ENCODE measurements at places on chromosomes 1 and 21.

GRCh38 chr1:33328817-33329216 lies 7.9 kb upstream of the A3GALT2 start:
- no peak for DNase-seq

DNA sequence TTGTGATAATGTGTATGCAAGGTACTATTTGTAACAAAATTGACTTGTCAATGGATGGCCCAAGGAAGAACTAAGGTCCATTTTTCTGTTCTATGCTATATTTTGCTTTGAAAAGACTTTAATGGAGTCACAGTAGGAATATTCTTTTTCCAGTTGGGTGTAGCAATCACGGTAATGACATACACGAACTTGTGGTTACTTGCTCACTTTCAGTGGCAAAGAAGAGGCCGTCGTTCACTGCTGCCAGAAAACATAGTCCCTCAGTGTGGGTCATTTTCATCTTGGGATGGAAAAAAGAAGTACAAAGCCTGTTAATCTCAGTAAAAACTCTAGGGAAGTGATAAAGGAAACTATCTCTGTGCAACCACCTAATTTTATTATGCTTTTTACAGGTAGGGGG lies 47.8 kb upstream of the LAMC2 start:
- DNase-seq = no peak

DNA sequence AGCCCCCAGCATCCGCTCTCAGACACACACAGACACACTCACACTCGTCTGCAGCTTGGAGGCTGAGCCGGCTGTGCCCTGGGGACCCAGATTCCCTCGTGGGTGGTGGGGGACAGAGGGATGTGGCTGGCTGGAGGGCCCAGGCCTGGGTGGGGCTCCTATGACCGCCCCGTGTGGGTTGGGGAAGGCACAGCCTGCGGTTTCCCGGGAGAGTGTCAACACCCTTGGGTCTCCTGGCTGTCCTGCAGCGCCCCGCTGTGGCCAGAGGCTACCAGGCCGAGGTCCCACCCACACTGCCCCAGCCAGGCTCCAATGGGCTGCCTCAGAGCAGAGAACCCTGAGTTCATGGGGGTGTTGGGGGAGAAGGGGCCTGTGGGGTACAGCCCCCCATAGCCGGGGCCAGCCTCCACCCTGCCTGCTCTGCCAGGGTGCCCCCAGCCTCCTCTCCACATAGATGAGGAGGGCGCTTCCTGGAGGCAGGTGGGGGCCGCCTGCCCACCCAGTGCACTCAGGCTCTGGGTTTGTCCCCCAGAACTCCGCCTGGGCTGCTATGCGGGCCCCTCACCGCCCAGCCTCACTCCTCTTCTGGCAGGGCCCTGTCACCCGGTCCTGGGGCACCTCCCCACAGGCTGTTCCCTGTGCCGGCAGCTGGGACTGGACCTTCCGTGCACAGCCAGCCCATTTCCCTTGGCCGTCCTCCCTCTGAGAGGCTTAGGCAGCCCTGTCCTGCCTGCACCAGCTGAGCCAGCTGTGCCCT lies at the start of gene TTC34:
TSS of gene TTC34 (minus strand) at position 159 of the 757 bp plus-strand sequence. CDS start 866 bp downstream, outside the sequence.
- peak; percentile 31 for DNase-seq

DNA sequence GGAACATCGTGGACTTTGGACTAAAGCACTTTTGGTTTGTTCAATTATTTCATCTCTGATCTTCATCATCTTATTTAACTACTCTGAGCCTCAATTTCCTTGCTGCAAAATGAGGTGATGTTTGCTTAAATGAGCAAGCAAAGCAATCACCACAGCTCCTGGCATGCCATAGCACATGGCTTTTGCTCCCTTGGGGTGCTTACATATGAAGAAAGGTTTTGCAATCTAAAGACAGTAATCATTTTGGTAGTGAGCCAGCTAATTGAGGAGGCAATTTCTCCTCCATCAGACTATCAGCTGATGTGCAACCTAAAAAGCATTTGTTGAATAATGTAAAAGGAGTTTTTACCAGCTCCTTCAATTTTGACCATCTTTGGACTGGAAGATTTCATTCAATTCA lies 68.8 kb upstream of the KCNJ15 start:
- DNase-seq = no peak

DNA sequence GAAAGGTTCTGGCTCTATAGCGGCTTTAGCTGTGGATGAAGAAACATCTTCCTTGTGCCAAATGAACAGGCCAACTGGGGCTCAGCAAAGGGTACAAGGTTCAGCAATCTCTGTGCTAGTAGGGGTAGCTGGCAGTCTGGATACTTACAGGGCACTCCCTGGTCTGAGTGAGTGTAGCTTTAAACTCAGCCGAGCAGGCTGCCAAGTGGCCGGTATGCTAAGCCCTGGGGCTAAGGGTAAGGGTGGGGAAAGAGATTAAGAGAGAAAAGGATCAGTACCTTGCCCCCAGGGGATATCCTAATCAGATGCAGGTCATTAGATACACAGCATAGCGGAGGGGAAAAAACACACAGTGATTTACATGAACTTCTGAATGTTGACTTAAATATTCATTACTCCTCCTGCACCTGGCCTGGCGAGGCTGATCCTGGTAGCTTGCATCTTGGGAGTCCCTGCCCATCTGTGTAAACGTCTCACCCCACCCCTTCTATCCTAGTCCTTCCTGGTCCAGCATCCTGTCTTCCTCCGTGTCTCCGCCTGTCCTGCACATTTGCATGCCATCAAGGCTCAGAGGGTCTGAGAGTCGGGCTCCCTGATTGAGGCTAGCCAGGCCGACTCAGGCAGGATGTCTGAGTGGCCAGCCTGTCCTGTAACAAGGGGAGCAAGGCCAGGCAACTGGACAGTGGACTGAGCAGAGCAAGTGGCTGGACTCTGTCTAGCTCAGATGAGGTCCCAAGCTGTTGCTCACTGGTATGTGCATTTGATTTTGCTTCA lies 39.5 kb upstream of the CNTN2 start:
- no peak for DNase-seq

- DNase-seq = no peak
Measured at GRCh38 chr1:164726235-164726634, 167.3 kb downstream of the PBX1 start.

DNA sequence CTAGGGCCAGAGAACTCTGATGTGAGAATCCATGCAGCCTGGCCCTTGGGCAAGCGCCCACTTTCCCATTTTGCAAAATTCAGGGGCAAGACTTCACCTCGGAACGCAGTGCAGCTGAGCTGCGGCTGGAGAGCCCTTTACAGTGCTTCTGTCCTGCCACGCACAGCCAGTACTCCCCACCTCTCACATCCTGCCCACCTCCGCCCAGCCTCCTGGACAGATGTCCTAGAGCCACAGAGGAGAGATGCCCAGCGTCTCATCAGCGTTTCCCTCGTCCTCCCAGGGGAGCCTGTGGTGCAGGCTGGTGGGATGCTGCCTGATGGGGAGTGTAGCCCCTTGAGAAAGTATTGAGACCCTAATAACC lies 29.6 kb downstream of the RUNX3 start:
- no peak for DNase-seq

DNA sequence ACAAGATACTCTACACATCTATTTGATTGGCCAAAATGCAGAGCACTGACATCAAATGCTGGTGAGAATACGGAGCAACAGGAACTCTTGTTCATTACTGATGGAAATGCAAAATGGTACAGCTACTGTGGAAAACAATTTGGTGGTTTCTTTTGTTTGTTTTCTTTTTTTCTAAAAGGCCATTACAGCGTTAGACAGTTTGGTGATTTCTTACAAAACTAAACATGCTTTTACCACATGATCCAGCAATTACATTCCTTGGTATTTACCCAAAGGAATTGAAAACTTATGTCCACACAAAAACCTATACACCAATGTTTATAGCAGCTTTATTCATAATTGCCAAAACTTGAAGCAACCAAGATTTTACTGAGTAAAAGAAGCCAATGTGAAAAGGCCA lies 66.4 kb upstream of the FBXO28 start:
- no peak for DNase-seq

GRCh38 chr1:74763807-74764206 lies 30.9 kb downstream of the TYW3 start:
- no peak for DNase-seq

DNA sequence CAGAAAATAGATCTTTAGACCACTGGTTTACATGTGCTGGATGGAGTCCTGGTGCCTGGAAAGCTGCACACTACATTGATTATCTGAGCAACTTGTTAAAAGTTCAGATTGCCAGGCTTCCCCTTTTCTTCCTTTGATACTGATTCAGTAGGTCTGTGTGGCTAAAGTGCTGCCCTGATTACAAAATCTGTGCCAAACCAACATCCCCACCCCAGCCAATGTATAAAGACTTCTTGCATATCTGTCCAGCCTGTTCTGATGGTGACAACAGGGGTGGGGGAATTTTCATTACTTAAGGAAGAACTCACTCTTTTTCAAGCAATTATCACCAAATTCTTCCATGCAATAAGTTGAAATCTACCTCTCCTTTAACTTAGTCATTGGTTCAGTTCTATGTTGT lies 135.5 kb downstream of the TNFSF18 start:
- DNase-seq = no peak

- no peak for DNase-seq
Measured at GRCh38 chr1:211603191-211603701, 24.3 kb upstream of the SLC30A1 start.

DNA sequence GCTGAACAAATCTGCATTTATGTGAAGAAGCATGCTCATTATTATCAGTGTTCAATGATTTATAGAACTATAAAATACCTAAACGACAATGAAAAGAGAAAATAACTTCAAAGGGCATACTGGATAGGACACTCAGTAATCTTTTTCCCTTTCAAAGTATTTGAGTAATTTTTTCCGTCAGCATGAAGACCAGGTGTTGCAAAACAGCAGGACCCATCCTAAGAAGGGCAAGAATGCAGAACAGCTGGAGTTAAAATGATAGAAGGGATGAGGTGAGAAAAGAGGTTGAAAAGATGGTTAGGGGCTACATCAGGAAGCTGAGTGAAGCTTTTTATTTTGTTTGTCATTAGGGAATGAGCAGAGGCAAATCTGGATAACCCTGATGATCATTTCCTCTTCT lies 7.1 kb upstream of the RGS18 start:
- no peak for DNase-seq

GRCh38 chr21:38196036-38196435 lies 60.8 kb upstream of the KCNJ15 start:
- DNase-seq = no peak

DNA sequence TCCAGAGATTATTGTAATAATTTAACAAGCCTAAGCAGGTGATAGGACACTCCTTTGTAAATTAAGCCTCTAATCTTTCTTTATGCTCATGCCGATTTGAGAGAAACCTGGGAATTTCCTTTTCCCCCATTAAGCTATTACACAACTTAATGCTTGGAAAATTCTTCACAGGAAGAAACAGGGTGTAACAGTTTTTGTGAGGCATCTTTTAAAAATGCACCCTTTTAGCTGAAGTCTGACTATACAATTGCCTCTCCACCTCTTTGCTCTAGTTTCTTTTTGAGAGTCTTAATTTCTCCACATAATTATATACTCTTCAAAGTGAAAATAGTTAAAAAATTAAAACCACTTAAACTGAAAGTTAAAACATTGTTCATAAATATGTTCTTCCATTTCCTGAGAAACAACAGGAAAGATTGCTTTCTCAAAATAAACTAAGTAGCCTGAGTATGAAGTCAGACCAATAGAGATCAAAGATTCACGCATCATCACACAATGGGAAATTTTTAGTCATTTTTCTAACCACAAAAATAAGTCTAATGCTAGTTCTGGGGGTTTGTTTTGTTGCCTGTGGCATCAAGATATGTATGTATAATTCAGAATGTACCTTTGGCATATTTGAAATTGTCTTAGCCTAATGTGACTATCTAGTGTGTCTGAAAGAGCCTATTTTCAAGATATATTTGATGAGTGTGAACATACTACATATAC lies 34.7 kb downstream of the LRRC8D start:
- DNase-seq = no peak

DNA sequence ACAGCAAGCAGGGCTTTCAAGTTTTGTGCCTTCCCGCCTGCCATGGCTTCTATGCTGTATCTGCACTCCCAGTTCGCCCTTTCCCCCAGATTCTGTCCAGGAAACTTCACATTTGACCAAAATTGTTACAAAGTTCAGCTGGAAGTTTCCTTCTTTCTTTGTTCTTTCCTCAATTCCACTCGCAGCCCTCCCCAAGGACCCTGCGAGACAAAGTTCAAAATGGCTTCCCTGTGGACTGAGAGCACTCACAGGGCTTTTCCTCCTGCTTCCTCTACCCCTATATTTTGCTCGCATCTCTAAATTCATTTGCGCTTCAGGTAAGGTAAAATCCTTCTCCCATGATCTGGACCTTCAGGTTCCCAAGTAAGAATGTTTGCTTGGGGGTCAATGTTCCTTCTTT lies 1348.4 kb upstream of the B3GALT2 start:
- DNase-seq = no peak

DNA sequence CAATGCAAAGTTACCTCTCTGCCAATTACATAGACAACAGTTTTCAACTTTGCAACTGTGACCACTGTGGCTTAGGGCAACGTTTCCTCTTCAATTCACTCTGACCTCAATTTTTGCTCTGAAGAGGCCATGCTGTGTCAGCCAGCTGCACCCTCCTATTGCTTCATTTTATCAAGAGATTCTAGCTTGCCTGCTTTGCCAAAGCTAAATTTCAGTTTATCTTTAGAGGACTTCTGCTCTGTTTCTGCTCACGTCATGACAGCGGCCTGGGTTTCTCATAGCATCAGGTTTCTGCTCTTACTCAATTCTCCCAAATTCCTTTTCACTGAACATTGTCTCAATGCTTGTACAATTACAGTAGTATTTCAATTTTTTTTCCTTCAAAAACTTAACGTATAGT lies 154.6 kb downstream of the PLA2G4A start:
- no peak for DNase-seq

All from stimulated activated CD4-positive, alpha-beta T cell treated with anti-CD3 and anti-CD28 coated beads, Interleukin-12 subunit alpha, Interleukin-12 subunit beta, amount 100 ng/mL, for 48 hours (primary cell).